ENCODE measurements at places on chromosomes 5 and 9.

DNA sequence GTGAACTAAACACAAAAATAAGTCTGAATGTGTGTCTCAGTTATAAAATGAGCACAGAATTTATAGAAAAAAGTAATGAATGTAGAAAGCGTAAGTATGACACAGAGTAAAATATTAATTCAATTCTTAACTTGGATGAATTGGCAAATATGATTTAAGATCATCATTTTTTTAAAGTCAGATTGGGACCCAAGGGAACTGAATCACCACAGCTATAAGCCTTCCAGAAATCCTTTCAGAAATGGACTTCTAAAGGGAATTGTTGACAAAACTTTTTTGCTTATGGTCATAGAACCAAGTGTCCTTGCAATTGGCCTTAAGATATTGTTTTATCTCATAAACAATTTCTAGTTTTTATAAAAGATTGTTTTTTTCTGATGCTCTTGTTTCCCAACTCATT is 495.1 kb upstream of the DAB2 start:
- no peak for DNase-seq
- H3K4me3 ChIP-seq: no peak overlapping the region
- no peaks in the 10 kb centered on the region for H3K4me1 ChIP-seq
- no peaks in the 10 kb centered on the region for H3K36me3 ChIP-seq
- no peaks in the 10 kb centered on the region for H3K27me3 ChIP-seq

DNA sequence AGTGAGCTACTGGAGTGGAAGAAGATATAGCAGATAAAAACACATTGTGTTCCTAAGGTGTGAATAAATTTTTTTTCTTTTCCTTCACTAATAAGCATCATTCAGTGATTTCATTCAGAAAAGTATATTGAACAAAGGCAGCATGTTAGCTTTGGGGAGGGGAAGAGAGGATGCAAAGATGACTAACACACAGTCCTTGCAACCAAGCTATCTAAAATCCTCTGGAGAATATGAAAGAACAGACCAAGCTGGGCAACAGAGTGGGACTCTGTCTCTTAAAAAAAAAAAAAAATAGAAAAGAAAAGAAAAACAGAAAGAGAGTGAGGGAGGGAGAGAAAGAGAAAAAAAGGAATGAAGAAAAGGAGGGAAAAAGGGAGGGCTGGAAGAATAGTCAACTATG is 22.3 kb upstream of the OMD start:
- DNase-seq: no peak
- 0 out of 2 replicates have a peak, but pooled peaks cover 8% of the 10 kb centered on the region for H3K4me1 ChIP-seq
- H3K36me3 ChIP-seq: no peaks in the 10 kb centered on the region
- no peaks in the 10 kb centered on the region for H3K27me3 ChIP-seq
- H3K4me3 ChIP-seq: no peak overlapping the region

DNA sequence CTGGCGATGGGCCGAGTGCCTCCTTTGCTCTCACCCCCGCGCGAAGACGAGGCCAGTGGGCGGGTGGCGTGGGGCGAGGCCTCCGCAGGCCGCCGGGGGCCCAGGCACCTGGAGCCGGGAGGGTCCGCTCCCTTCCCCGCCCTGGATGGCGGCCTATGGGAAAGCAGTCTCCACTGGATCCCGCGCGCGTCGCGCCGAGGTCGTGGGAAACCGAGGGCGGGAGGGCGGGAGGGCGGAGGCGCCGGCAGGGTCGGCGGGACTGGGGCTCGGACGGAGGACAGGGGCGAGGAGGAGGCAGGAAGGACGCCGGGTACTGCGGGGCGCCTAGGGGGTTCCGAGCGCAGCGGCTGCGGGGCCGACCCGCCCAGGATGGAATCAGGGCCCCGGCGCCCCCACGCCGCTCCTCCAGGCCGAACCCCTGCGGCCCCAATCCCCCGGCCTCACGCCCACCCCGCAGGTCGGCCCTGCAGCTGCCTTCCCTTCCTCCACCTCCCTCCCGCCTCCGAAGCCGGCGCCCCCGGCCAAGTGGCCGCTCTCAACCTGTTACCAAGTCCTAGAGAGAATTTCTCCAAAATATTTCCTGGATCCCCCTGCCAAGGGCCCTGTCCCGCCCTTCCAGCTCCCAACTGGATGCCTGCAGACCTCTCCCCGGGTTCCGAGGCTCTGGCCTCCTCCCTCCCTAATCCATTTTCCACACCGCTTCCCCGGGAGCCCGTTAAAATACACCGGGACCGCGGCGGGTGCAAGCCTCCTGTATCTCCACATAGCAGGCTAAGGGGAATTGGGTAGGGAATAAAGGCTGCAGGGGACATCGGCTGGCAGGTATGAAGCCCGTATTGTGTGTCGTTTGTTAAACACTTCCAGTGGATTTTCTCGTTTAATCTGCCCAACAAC is 146.3 kb downstream of the ERCC6L2 start:
- H3K27ac ChIP-seq: no peak overlapping the region
- DNase-seq: peak; percentile 44
- H3K36me3 ChIP-seq: no peaks in the 10 kb centered on the region
- H3K27me3 ChIP-seq: peaks cover 84% of the 10 kb centered on the region
- peaks cover 10% of the 10 kb centered on the region for H3K4me1 ChIP-seq

DNA sequence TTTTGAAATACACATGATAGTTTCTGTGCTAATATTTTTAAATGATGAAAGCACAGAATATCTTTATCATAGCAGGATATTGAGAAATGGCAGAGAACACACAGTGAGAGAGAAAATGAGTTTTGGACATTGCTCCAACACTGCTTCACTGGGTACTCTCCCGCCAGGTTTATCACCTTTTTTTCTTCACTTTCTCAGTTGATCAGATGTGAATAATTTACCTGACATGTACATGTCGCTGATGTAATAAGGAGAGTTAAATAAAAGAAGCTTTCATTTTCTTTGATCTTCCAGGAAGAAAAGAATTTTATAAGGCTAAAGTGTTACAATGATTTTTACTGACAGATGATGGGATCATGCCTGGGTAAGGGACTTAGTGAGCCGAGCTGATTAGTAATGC is 134.5 kb downstream of the ALDH1A1 start:
- no peak overlapping the region for H3K27ac ChIP-seq
- no peak for DNase-seq
- H3K36me3 ChIP-seq: no peaks in the 10 kb centered on the region
- no peaks in the 10 kb centered on the region for H3K27me3 ChIP-seq
- H3K4me1 ChIP-seq: peaks cover 5% of the 10 kb centered on the region
- H3K4me3 ChIP-seq: no peak overlapping the region

DNA sequence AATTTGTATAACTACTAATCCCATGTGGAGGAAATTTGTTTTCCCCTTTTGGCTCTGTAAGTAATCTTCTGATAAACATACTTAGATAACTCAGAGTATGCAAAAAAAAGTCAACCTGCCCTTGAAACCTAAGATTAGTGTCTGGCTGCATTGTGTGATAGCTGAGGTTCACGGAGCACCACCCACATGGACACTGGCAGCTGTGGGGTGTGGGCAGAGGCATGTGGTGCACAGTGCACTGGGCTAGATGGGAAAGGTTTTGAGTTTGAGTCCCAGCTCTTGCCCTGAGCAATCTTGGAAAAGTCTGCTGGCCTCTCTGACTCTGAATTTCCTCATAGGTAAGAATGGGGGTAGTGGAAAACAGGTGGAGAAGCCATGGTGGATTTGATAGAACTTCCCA is 75.1 kb downstream of the PLCXD3 start:
- DNase-seq: no peak
- no peaks in the 10 kb centered on the region for H3K36me3 ChIP-seq
- H3K4me3 ChIP-seq: no peak overlapping the region
- no peaks in the 10 kb centered on the region for H3K27me3 ChIP-seq
- H3K27ac ChIP-seq: no peak overlapping the region

DNA sequence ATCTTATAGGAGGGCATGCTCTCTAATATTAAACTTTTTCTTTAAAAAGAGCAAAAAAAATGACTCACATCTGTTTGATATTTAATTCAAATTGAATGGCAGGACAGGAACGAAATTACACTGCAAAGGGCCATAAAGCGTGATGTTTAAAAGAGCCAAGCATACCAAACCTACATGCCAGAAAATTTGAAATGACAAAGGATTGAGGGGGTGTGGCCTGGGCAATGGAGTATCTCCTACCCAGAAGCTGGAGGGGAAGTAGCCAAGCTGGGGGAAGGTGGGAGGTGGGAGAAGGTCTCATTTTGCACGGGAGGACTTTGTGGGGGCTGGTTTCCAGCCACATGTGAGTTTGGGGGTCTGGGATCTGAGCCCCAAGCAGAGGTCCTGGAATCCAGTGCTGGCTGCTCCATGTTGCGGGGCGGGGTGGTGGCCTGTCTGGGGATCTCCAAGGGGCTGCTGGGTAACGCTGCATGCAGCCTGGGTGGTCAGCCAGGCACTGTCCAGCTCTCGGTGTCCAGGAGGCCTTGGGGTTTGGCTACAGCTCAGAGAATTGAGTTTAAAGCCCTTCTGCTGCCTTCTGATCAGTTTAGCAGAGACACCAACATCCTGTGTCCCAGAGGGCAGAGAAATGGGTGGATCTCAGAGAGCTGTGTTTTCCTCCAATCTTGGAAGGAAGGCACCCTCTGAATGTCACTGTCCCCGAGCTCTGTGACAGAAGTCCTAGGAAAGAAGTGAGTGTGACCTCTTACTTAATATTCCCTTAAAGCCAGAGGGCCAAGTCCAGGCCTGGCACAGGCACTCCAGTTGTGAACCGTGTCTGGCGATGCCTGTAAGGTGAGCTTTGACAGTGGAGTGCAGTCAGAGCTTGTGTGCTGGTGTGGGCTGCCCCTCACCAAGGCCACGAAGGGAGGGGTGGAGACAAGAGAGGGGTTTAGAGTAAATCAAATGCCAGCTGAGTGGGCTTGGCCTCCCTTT is 7.6 kb downstream of the DCANP1 start:
- no peak for DNase-seq
- no peak overlapping the region for H3K27ac ChIP-seq
- no peaks in the 10 kb centered on the region for H3K27me3 ChIP-seq
- no peaks in the 10 kb centered on the region for H3K36me3 ChIP-seq

DNA sequence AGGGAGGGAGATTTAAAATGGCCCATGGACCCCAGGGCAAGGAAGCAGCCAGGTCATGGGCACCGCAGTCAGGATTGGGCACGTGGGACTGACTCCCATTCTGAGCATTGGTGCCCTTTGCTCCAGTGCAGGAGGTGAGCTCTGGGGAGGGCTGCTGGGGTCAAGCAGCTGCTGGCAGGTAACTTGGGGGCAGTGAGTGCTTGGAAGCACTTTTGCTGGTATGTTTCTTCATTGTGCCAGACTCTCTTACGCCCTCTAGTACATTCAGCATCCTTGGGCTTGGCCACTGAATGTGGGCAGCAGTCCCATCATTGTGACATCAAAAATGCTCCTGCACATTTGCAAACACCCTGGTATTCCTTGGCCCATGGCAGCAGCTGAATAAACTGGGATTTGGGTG is 32.7 kb downstream of the PRRC2B start:
- no peaks in the 10 kb centered on the region for H3K27me3 ChIP-seq
- H3K27ac ChIP-seq: peak overlapping the region; percentile 72
- DNase-seq: no peak
- H3K36me3 ChIP-seq: no peaks in the 10 kb centered on the region

DNA sequence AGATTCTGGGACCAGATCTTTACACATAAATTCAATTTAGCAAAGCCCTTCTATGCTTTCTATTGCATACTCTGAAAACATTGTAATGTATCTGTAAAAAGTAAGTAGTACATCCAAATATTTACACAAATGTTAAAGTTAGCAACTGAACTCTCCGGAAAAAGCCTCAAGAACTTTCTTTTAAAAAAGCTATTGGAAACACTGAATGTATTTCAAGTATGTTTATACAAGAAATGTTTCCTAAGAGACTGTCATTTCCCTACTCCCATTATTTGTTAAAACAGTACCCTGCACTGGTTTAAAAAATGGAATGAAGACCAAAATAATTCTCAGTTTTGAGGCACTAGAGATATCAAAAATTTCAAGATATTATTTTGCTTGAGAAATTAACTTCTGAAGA is 44.8 kb upstream of the TRIM36 start:
- no peak for DNase-seq
- H3K36me3 ChIP-seq: no peaks in the 10 kb centered on the region
- no peaks in the 10 kb centered on the region for H3K27me3 ChIP-seq
- H3K27ac ChIP-seq: no peak overlapping the region
- no peak overlapping the region for H3K4me3 ChIP-seq
- no peaks in the 10 kb centered on the region for H3K4me1 ChIP-seq

GRCh38 chr5:31853398-31854135 is 214.6 kb downstream of the PDZD2 start:
- H3K4me3 ChIP-seq: peak overlapping the region; percentile 99
- H3K4me1 ChIP-seq: peaks cover 34% of the 10 kb centered on the region
- H3K36me3 ChIP-seq: no peaks in the 10 kb centered on the region
- H3K27ac ChIP-seq: peak overlapping the region; percentile 95

DNA sequence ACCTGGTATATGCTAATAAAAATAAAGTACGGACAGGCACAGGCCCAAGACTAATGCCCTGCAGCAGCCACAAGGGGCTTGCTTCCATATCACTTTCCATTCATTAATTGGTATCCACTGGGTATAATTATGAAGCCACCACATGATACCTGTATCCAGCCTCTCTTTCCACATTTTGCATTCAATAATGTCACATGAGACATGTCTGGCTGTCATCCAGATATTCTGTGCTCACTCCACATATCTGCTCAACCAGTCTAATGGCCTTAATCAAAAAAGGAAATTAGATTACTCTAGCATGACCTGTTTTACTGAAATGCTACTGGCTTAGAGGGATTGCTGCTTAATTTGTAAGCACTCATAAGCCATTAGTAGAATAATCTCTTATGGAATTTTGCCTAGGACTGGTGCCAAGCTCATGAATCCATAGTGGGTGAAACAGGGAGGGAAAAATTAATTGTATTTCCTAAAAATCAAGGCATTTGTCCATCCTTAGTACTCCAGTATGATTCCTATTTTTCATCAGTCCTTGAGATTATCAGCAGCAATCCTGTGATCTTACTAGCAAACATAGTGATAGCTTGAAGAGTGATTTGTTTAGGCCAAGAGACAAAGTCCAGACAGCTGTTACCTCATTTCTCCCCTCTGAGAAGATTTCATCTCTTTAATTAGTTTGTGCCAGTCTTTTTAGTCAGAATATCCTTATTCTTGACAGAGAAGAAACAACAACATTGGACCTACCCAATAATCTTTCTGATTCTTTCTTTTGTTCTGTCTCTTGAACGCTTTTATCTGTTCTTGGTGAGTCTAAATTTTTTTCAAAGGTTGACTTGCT is 119.2 kb upstream of the ABCA1 start:
- no peaks in the 10 kb centered on the region for H3K27me3 ChIP-seq
- no peak overlapping the region for H3K4me3 ChIP-seq
- no peak overlapping the region for H3K27ac ChIP-seq

DNA sequence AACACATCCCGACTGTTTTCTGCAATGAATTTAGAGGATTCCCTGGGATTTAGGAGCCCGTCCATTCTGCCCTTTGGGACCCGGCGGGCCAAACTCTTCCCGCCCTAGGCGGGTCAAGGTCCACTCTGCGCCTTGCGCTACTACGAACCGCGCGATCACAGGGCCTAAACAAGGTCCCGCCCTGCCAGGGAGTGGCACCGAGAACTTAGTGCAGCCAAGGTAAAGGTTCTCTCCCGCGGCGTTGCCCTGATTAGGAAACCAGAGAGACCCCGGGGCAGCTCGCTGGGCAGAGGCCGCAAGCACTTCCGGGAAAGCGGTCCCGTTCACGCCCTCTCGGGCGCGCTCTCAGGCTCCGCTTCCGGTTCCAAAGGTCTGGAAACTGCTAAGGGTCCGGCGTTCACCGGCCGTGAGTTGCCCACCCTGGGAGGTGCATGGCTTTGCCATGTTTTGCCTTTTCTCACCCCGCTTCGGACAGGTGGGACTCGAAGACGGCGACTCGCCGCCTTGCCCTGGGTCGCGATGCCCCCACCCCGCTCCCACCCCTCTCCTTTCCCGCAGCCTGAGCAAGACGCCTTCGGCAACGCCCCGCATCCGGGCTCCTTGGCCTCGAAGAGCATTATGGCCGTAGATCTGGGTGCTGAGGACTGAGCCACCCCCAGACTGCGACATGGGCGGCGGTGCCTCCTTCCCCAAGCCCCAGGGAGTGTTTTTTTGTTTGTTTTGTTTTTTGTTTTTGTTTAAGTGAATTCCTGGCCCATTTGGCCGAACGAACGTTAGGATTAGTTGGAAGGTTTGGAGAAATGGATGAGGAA is 23.4 kb downstream of the HNRNPK start:
- H3K4me3 ChIP-seq: peak overlapping the region; percentile 77
- H3K4me1 ChIP-seq: no peaks in the 10 kb centered on the region
- DNase-seq: peak; percentile 90

Measured in GM23338 (cell line).